ENCODE measurements at places on chromosomes 6 and 20.

GRCh38 chr6:29791162-29791561 is 36.5 kb upstream of the HLA-G start:
- DNase-seq: no peak

- no peak for DNase-seq
Observed at GRCh38 chr6:111850295-111850937, 22.8 kb downstream of the FYN start.

GRCh38 chr20:51910321-51911050 is 108.2 kb upstream of the SALL4 start:
- DNase-seq: peak; percentile 62

DNA sequence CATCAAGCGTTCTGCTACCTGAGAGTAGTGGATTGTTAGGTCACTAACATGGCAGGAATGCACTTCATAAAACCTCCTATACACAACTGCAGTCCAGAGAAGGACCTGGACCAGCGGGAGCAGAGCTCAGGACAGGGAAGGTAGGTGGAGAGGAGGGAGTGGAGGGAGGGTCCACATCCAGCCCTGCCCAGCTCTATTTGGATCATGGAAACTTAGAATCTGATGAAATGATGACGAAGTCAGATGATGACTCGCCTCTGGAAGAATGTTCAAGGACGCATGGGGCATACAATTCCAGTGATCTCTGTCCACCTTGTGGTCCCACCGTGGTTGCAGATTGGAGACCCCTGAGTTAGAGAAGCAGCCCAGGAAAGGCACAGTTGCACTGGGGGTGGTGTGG is 68.8 kb downstream of the CLIC5 start:
- peak; percentile 72 for DNase-seq

DNA sequence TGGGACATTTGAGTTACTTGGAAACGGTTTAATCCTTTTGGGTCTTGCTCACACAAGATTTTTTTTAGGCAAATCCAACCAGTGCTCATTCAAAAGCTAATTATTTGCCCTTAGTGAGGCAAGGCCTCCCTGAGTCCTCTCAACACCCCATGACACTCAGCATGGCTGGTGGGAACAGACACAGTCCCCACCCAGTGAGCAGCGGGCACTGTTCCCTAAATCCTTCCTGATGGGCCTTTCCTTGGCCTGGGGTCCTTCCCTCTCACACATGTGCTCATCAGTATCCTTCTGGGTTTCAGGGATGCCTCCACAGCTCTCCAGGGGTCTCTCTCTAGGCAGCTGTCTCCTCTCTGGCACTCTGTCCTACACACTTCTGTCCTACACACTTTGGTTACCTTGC is 28.0 kb downstream of the PLAGL2 start:
- no peak for DNase-seq

- no peak for DNase-seq
Observed at GRCh38 chr20:55561259-55561658, 444.1 kb downstream of the CBLN4 start.

- peak; percentile 58 for DNase-seq
Observed at GRCh38 chr6:157867155-157867559, 44.1 kb downstream of the SNX9 start.

- DNase-seq: no peak
Observed at GRCh38 chr6:36975231-36976006, 10.6 kb downstream of the MTCH1 start.

- peak; percentile 12 for DNase-seq
Observed at GRCh38 chr6:149268768-149269167, 48.7 kb upstream of the TAB2 start.

- peak; percentile 74 for DNase-seq
Observed at GRCh38 chr6:43021270-43022047, at the start of gene RRP36. Gene RRP36, plus strand, starts transcription at chr6:43021623. Its CDS starts 32 bp downstream, at chr6:43021655.

DNA sequence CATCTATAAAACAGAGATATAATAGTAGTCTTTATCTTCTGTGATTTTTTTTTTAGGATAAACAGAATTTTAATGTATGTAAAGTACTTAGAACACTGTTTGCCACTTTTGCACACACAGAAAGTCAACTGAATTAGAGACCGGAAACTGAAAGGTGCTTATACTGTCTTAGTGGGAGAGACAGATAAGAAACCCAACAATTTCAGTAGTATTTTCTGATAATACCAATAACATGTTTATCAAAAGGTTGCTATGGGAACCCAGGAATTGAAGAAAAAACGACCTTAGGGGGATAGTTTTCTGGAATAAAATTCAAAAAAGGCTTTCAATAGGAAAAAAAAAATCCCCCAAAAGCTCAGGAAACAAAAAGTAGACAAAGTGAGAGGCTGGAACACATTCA is 138.6 kb downstream of the BCKDHB start:
- DNase-seq: no peak

- no peak for DNase-seq
Observed at GRCh38 chr6:47237196-47237595, 72.5 kb downstream of the TNFRSF21 start.

DNA sequence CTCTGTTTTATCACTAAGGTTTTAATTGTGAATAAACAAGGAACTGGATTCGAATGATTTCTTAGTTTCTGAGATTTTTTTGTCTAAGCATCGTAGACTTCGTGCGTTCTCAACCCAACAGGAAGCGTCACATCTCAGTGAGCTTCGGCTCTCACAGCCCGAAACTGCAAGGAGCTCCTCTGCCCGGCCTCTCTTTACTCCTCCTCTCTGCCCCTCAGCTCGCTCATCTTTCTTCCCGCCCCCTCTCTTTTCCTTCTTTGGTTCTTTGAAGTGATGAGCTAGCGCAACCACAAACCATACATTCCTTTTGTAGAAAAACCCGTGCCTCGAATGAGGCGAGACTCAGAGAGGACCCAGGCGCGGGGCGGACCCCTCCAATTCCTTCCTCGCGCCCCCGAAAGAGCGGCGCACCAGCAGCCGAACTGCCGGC is 480 bp upstream of the NT5E start:
- DNase-seq: peak; percentile 90

DNA sequence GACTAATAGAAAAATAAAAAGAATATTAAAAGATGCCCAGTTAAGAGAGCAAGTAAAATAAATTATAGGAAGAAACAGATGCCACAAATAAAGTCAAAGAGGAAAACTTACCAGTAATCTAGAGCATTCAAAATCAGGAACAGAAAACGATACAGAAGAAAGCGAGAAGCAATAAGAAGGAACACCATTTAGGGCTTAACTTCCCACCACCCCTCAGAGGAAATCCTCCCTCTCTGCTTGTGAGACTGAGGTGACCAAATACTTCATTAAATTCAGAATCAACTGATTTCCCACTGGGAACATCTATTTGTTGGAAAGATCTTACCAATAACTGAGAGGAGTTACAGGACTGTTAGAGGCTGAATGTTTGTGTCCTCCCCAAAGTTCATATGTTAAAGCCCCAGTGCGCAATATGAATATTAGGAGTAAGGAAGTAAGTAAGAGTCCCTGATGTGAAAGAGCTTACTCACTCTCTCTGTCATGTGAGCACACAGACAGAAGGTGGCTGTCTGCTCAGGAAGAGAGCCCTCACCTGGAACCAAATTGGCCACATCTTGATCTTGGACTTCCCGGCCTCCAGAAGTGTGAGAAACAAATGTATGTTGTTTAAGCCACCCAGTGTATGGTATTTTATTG is 19.5 kb downstream of the KATNA1 start:
- no peak for DNase-seq

GRCh38 chr20:37911838-37912281 is 8.9 kb downstream of the VSTM2L start:
- DNase-seq: peak; percentile 26

GRCh38 chr6:2956930-2957685 is 14.3 kb downstream of the SERPINB6 start:
- no peak for DNase-seq

DNA sequence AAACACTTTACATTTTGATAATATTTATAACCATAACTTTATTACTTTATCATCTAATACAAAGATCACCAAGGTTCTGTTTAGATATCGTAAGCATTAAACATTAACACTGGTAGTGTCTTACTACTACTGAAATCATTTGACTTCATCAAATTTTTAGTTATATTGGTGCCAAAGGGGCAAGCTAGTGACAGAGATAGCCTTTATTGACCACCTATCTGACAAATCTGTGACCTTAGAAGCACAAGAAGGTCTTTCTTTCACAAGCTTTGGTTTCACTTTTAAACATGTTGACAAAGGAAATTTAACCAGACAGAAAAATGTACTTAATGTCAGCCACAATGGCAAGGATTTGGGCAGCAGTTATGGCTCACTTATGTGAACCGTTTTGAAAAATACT is 50.7 kb upstream of the ENPP4 start:
- DNase-seq: no peak

DNA sequence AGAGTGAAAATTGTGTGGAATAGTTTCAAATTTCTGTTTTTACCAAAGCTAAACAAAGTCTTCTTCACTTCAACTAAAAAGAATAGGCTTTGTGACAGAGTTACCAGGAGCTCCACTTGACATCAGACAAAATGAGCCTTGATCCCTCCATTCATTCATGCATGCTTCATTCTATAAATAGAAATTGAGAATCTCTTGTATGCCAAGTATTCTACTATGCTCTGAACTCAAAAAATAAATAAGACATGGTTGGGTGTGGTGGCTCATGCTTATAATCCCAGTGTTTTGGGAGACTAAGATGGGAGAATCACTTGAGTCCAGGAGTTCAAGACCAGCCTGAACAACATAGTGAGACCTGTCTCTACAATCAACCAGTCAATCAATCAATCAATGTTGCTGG is 236.6 kb upstream of the FAM83B start:
- DNase-seq: no peak

- DNase-seq: no peak
Observed at GRCh38 chr20:48704761-48705160, 123.0 kb downstream of the PREX1 start.

GRCh38 chr20:40945754-40946450 is 82.7 kb upstream of the TOP1 start:
- peak; percentile 65 for DNase-seq

- DNase-seq: peak; percentile 37
Observed at GRCh38 chr20:40535816-40536215, 153.2 kb downstream of the MAFB start.

DNA sequence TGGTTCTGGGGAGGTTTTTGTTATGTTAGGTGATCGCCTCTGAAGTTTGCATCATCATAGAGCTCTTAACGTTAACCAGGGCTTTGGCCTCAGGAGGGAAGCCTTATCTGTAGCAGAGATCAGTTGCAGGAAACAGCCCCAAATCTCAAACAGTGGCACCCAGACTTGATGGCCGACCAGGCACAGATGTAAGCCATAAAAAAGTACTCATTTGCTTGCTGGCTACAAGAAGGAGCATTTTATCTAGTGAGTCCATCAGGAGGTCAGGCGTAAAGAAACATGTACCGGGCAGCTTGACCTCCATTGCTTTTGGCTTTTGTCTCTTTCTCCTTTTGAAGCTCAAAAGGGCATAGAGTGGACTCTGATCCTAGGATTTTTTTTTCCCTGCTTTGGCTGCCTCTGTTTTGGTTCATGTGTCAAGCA is 122.3 kb downstream of the CCDC170 start:
- no peak for DNase-seq

GRCh38 chr6:10886691-10887502 is at the start of gene SYCP2L:
Gene SYCP2L, plus strand, starts transcription at chr6:10887052. Its CDS starts 75 bp downstream, at chr6:10887127.
- DNase-seq: peak; percentile 73

DNA sequence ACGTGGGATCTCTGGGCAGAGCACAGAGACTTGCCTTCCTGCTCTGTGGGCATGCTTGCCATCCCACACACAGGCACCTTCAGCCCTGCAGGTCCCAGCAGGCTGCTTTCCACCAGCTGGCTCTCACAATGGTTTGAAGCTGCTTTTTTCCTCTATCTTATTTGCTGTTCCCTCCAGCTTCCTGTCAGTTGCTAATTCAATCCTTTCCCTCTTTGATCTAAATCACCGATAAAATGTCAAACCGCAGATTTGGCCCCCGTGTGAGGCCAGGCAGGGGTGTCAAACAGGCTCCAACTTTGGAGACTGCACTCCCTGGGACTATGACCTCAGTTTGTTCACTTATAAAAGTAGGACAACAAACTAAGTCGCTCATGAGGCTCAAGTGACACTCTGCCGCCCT is 40.6 kb upstream of the PCMTD2 start:
- DNase-seq: no peak

- peak; percentile 83 for DNase-seq
Observed at GRCh38 chr6:158286413-158286812, 25.9 kb upstream of the TULP4 start.

DNA sequence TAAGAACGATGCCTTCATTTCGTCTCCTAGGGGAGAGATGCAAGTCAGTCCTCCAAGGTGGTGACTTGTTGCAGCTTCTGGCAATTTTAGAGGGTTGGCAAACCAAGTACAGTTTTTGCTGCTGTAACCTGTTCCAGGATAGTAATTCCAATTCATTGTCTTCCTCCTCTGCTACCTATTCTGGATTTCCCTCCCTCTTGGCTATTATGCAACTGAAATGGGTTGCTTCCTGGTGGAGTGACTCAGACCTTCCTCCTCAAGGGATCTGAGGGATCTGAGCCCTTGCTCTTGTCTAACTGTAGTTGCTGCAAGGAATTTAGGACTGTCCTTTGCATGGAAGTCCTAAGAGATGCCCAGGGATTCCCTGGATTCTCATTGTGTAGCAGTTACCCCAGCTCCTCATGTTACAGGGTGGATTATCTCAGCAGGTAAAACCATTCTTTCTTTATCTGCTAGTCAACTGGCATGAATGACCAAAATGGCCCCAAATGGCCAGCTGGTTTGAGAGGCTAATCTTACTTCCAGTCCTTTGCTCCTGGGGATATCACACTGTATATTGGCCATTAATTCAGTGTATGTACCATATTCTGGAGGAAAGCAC is 17.6 kb upstream of the ELMO2 start:
- DNase-seq: no peak

GRCh38 chr20:49513517-49513916 is 31.0 kb upstream of the KCNB1 start:
- DNase-seq: no peak

DNA sequence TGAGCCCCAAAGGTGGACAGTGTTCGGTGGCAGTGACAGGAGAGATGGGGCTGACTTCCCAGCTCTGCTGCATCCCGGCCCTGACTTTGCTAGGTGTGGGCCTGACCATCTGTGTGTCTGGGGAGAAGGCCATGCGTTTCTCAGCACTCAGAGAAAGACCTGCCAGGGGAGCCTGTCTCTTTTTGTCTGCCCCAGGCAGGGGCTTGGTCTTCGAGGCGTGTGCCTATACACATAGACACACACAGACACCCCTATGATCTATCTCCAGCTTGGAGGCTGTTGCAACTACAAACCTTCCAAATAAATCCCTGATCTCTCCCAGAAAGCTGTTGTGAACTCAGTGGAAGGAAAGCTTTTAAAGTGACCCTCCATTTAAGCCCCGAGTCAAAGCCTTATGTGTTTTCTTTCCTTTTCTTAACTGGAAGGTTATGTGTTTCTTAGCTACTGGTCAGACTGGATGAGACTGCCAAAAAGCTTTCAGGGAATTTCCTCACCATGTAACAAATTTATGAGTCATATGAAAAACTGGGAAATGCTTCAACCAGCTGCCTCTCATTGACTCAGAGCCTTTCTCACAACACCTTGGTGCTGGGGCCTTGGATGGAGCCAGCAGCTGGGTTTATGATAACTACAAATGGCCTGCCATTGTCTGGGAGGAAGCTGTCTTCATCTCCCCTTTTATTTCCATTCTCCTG is 102.6 kb downstream of the CDC5L start:
- peak; percentile 97 for DNase-seq

Measured in fibroblast of skin of right biceps (primary cell).